Fibroblast of mammary gland (primary cell): ENCODE measurements at places on chromosomes 5 and 9.

DNA sequence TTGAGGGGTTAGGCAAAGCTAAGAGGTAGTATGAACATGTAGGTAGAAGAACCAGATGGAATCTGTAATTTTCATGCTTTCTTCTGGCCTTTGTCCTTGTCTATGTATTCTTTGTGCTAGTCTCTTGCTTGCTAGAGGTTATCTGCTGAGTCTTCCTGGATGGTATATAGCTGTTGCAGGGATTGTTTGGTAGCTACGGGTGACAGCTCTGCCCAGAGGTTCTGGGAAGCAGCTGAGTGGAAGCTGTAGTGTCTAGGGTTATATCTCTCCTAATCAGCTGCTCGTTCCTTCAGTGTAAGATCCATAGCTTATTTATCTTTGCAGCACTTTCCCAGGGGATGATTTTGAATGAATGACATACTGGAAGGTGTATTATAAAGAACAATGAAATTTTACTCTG lies 100.3 kb downstream of the ATG10 start:
- DNase-seq = no peak

GRCh38 chr5:96821260-96821916 lies 13.6 kb upstream of the ERAP1 start:
- no peak for DNase-seq

DNA sequence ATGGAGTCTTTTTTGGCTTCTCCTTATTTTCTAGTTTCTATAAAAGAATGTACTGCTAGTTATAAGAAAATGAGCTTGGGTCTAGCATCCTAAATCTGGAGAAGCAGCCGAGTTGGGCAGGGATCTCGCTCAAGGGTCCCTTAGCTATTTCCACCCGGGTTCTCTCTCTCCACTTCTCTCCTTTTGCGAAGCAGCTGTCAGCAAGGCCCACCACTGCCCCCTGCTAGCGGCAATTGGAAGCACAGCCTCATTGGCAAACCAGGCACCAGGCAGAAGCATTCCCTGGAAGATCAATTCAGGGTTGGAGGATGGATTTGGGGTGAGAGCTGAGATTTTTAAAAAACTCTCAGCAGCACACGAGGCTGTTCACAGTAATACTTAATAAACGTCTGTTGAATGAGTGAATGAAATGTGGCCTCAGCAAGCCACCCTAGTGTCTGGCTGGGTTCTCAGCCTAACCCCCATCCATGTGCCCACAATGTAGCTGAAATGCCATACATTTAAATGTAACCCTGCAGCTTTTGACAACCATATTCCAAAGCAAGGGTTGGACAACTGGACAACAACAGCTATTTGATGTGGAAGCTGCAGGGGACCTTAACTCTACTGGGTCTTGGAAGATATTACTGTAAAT lies 34.6 kb upstream of the TNIP1 start:
- DNase-seq = peak; percentile 52

- DNase-seq = peak; percentile 93
These were observed 81.8 kb downstream of the ARRDC3 start for GRCh38 chr5:91301106-91301846.

DNA sequence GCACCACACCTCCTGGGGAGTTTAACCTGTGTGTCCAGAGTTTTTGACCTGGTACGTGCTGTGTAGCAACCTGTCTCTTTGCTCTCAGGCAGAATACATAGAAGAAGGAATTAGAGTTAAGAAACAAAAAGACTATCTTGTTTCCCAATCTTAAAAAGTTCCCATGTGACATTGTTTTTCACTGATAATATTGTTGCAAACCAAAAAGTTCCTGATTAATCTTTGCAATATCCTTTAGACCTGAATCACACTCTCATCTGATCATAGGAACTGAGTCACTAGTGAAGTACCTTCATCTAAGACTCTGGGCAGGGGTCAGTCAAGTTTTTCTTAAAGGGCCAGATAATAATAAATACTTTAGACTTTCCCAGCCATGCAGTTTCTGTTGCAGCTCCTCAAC lies 35.1 kb downstream of the BASP1 start:
- peak; percentile 63 for DNase-seq

GRCh38 chr9:121232251-121232650 lies 30.6 kb upstream of the RAB14 start:
- DNase-seq = no peak

DNA sequence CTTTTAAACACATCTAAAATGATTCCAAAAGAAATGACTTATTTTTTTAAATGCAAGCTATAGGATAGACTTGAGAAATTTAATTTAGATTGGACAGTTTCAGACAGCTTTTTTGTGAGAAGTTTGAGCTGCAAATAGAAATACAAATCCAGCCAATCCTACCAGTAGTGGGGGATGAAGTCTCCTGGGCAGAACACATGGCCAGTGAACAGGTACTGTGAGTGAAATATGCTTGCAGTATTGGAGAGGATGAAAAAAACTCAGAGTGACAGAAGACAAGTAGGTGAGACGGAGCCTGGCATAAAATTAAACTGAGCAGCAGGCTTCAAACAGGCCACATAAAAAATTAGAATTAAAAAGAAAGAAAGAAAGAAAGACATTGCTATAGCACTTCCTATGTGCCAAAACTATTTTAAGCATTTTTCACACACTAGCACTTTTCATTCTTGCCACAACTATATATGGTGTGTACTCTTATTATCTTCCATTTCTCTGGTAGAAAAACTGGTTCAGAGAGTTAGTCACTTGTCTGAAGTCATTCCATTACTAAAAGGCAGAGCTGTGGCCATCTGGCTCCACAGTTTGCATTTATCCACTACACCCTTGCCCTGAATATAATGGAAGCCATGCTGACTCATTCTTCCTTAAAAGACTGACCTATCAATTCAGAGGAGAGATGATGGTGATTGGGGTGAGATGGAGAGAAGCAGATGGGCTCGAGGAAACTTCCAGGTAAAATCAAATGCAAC lies 310.2 kb upstream of the CTNND2 start:
- no peak for DNase-seq

DNA sequence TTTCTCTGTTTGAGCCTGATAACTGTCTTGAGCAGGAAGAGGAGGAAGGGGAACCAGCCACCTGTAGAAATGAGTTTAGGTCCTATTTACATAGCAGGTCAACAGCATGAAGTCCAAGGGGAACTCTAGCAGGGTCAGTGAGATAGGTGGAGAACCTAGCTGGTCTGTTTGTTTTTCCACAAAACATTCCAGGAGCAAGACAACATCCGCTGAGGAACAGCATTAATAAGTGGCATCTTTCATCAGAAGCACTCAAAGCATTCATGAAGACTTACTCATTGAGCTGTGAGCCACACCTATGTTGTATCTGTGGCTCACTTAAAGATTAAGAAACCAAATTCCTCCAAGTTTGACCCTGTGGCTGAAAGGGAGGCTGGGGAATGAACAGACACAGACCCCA lies 115.9 kb downstream of the ACTBL2 start:
- DNase-seq = peak; percentile 29

- DNase-seq = no peak
These were observed 22.5 kb upstream of the N4BP3 start for GRCh38 chr5:178090856-178091255.

- peak; percentile 96 for DNase-seq
These were observed 46.2 kb upstream of the DENND4C start for GRCh38 chr9:19184144-19184917.

- DNase-seq = peak; percentile 100
These were observed 12.9 kb upstream of the F2RL1 start for GRCh38 chr5:76805821-76806505.

- DNase-seq = no peak
These were observed 162.7 kb downstream of the MACROH2A1 start for GRCh38 chr5:135236228-135236907.

- no peak for DNase-seq
These were observed 31.8 kb downstream of the ABCA1 start for GRCh38 chr9:104896131-104896530.

DNA sequence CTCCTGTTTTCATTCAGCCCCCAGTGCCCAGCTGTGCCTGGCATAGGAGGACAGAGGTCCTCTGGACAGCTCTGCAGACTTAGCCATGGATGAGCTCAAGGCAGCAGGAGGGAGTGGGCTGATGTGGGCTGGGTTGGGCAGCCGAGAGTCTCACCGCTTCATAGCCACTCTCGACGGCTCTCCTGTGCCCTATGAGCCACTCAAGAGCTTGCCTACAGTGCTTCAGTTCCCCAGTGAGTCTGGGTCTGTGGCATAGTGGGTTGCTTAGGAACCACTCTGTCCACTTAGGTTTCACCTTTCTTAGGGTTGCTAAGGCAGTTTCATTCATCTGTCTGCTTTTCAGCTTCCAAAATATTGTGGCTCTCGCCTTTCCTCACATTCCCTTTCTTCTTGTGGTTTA lies 296.8 kb downstream of the ICE1 start:
- no peak for DNase-seq

- DNase-seq = peak; percentile 42
These were observed 16.4 kb upstream of the ARSB start for GRCh38 chr5:79001471-79001870.
